Activated CD4-positive, CD25-positive, alpha-beta regulatory T cell treated with anti-CD3 and anti-CD28 coated beads, Interleukin-2, amount 50 U/mL, for 72 hours (primary cell): ENCODE measurements at places on chromosomes 16 and 17.

GRCh38 chr16:84599521-84600202 is 18.2 kb downstream of the COTL1 start:
- peak; percentile 51 for DNase-seq

- no peak for DNase-seq
Measured at GRCh38 chr16:66601471-66601870, 3.0 kb upstream of the CMTM3 start.

DNA sequence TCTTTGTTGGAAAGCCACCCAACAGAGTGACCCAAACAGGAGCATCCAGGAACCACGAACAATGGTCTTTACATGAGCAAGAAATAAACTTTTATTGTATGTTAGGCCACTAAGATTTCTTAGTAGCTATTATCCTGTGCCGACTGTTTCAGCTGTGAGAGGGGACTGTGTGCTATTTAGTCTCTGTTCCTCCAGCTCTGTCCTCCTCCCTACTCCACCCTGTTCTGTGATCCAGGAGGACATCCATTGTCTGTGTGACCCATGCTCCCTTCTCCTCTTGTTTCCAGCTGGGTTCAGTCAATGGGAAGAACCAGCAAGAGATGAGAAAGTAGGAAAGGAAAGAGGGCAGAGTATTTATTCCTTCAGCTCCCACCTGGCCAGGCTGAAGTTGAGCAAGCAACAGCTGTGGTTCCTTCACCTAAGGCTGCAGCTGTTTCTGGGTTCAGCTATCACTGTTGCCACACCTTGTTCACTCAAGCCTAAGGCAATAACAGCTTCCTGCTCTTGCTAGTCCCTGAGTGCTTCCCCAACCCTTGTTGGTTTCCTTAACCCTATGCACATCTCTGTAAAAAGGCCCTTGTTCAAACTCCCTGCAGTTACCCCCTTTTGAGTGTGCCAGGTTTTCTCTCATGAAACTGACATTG is 14.9 kb upstream of the B4GALNT2 start:
- no peak for DNase-seq

DNA sequence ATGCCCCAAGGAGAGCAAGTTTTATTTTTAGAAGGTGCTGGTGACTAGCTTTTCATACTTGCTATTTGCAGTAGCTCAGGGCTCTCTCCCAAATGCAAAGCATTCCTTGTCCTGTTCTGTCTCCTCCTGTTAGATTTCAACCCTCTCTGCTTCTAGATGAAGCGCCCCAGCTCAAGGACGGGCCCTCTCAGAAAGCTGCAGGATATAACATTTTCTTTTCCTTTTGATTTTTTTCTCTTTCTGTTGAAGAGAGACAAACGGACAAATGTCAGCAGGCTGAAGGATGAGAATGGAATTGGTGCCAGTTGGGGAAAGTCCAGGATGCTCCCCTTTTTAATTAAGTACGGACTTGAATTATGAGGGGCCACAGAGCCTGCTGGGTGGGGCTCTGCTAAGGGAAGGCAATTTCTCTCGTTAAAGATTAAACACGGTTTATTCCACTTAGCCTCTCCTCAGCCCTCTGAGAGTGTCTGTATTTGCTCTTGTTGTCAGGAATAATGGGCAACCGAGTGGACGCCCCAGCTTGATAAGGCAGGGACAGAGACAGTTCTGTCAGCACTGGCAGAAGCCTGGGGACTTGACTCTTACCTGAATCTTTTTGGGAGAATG is 6.2 kb upstream of the ETV4 start:
- no peak for DNase-seq

- no peak for DNase-seq
Measured at GRCh38 chr17:15498107-15498506, 30.7 kb upstream of the CDRT4 start.

- DNase-seq = no peak
Measured at GRCh38 chr17:80586846-80587228, 42.2 kb downstream of the RPTOR start.
